ENCODE measurements at places on chromosomes 16 and 17. TPM values are rescaled to one million over a fixed set of nuclear protein-coding genes. Genes with fewer than 3 reads are reported as not detected.

DNA sequence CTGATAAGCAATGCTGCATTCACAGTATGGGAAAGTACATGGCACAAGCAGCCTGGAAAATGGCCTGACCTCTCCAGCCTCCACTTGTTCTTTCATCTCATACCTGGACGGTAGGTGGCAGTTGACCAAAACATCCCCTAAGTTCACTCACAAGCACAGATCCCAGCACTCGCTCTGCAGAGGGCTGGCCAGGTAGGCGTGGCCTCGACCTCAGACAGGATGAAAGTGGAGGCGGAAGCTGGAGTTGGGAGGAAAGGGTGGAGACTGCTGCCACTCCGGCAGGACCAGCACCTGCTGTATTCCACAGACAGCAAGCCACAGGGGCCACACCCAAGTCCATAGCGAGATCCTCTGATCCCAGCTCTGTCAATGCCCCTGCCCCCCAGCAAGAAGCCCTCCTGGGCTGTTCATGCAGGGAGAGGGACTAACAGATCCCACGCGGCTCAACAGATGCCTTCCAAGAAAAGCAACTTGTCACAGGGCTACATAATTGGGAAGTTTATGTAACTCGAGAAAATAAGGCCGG is 31.3 kb downstream of the ZCCHC14 start:
- DNase-seq = peak; percentile 94

Gene PLCG2
- total RNA-seq = 7.0 TPM

- DNase-seq = no peak
Measured at GRCh38 chr16:50260206-50261159, 5.9 kb upstream of the ADCY7 start.

DNA sequence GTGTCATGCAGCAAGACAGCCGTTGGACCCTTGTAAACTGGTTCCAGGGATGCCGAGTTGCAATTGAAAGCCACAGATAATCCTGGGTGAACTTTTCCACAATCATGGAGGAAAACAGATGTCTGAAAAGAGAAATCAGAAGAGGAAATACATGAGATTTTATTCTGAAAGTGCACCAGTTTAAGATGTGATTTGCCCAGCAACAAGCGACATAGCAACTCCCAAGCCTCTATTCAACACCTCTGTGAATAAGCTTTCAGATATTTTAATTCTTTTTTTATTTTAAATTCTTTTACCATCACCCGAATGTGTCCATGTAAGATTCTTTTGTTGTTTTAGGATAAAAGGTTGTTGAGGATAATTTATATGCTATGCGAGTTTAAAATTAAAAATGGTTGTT is 46.0 kb downstream of the PKD1L3 start:
- DNase-seq = no peak

Gene CPNE2
- 14.0 TPM for total RNA-seq

Gene BRICD5
- 15.2 TPM for total RNA-seq

DNA sequence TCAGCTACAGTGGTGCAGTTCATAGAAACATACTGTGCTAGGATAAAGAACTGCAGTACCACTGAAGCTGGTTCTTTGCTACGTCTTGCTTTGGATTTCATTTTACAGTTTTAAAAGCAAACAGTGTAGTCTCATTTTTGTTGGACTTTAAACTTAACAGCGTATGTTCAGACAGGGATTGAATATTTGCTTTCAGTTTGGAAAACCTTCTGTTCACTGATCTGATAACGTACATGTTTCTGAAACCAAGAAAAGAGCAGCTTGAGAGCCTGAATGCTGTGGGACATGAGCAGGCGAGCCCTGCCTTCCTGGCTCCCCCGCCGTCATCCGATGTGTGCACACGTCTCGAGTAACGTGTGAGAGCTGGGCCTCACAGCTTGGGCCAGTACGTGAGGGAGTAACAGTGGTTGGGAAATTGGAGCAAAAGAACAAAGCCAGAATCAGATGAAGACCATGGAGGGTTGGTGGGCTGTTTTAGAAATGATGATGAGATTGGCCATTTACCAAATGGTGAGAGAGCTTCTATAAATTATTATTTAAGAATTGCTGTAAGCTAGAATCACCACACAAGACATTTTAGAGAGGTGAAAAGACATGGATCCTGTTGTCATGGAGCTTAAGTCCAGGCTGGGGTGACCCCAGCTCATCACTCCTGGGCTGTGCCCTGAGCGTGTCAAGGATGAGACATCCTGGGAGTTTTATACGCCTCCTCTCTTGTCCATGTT is 20.8 kb upstream of the CLEC18C start:
- DNase-seq = no peak

Gene MYCBPAP
- 6.6 TPM for total RNA-seq

Gene ATP1B2
- 35.9 TPM for total RNA-seq

GRCh38 chr17:17494870-17495535 is 1.2 kb downstream of the RASD1 start:
- peak; percentile 69 for DNase-seq

GRCh38 chr17:49976163-49976827 is 7.3 kb downstream of the DLX4 start:
- DNase-seq = no peak

- DNase-seq = no peak
Measured at GRCh38 chr17:50047488-50048126, 8.3 kb upstream of the ITGA3 start.

Gene TNFRSF17
- total RNA-seq = 0.18 TPM

DNA sequence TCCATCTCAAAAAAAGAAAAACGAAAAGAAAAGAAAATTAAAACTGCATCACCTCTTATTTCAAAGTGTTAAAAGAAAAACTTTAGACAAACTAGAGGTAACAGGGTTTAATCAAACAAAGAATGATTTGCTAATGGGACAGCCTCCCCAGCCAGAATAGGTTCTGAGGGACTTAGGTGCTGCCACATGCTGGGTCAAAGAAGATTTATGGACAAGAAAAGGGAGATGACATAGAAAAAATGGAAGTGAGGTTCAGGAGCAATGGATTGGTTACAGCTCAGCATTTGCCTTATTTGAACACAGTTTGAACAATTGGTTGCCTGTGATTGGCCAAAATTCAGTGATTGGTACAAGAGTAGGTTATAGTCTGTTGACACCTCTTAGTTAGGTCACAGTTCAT is 21.1 kb downstream of the TMC5 start:
- DNase-seq = no peak

Gene SLC52A1
- 0.78 TPM for total RNA-seq

DNA sequence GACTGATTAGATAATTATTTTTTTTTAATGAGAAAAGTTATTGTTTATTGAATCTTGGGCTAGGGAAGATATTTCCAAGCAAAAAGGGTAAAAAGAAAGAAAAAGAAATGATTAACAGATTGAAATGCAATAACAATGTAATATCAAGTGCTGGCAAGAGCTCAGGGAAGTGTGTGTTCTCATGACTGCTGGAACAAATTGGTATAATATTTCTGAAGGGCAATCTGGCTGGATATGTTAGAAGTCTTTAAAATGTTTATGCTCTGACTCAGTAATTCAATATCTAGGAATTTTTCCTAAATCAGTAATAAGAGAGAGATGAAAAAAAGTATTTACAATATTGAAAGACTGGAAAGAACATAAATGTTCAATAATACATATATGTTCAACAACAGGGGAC is 7.6 kb upstream of the ZNF624 start:
- DNase-seq = no peak

- no peak for DNase-seq
Measured at GRCh38 chr16:89721546-89722391, 432 bp downstream of the ZNF276 start.

DNA sequence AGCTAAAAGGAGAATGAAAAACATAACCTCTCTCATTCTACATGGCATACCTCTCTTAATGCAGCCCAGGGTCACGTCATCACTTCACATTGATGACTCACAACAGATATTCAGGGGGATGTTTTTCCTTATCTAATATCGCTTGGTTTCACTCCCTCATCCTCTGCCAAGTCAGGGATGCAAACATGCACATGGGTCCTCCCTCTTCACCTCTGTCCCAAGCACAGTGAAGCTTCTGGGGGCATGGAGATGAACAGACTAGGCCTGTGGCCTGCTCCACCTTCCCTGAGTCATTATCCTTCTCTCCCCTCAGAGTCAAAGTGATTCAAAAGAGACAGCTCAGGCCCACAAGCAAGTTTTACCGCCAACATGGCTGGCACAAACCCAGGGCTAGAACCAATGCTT is 2.3 kb upstream of the MT2A start:
- DNase-seq = no peak

GRCh38 chr16:13957197-13958078 is 37.5 kb downstream of the ERCC4 start:
- no peak for DNase-seq

- DNase-seq = peak; percentile 85
Measured at GRCh38 chr16:630815-631405, at the start of gene WFIKKN1. Gene WFIKKN1 (plus strand): TSS chr16:630985. CDS start chr16:631254, 269 bp downstream.

Gene NAGS
- total RNA-seq = 6.1 TPM

DNA sequence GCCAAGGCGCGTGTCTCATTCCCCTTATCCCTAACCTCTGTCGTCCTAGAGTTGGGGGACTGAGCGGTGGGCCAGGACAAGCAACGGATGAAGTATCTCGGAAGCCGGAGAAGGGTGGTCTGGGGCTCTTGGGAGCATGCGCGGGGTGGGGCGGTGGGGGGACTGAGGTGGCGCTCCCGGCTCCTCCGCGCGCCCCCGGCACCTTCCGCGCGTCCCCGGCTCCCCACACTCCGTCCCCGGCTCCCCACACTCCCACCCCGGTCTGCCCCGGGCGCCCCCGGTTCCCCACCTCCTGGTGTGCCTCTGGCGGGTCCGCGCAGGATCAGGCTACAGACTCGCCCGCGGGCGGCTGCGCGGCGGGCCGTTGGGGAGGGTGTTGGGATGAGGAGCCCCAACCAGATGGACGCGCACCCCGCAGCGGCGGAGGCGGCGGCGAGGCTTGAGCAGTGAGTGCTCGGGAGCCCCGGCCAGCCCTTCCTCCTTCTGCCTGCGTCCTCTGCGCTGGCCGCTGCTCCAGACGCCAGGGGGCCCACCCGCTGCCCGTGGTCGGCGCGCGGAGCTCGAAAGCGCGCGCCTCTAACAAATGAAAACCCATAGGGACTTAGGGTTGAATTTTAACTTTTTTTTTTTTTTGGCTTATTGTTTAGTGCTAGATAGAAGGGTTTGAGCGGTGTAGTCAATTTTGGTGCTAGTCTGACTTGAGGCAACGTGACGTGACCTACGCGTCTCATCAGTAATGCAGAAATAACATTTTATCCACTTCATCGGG is 5.6 kb upstream of the CRYM start:
- peak; percentile 79 for DNase-seq

DNA sequence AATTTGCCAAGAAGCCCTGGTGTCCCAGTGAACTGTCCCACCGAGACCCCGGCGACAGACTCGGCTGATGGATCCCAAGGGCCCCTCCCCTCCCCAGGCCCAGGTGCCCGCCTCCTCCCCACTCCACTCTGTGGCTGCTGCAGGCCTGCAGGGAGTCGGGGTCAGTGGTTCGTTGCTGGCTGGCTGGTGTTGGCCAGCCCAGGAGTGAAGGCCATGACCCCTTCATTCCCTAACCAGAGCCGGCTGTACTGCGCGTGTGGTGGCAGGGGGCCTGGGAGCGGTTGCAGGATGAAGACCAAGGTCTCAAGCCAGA is 9.2 kb upstream of the TBX2 start:
- DNase-seq = no peak

DNA sequence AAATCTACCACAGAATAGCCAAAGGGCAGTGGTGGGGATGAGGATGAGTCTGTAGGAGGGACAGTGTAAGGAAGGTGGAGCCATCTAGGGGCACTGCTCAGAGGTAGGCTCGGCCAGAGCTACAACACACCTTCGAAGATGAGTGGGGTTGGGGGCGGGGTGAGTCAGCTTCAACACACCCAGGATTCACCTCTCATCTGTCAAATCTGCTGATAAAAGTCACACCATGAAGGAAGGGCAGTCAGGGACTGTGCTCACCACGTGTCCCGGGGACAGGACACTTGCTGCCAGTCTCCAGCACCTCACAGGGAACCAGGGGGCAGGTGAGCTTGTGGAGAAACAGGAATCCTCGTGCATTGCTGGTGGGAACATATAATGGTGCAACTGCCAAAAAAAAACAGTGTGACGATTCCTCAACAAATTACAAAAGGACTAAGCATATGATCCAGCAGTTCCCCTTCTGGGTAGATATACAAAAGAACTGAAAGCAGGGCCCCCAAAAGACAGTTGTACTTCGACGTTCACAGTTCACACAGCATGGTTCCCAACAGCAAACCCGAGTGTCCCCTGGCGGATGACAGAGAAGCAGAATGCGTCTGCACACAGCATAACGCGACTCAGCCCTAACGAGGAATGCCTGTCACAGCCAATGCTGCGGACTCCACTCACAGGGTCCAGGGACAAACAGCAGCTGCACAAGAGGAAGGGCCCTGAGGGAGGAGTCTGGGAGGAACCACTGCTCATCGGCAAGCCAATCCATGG is 133.1 kb downstream of the ANKRD11 start:
- no peak for DNase-seq

- no peak for DNase-seq
Measured at GRCh38 chr17:82348866-82349265, 10.2 kb upstream of the TEX19 start.

GRCh38 chr16:75477680-75478473 is 13.4 kb upstream of the TMEM170A start:
- DNase-seq = no peak

GRCh38 chr16:67250045-67250327 is 1.2 kb downstream of the SLC9A5 start:
- DNase-seq = no peak

- DNase-seq = no peak
Measured at GRCh38 chr17:80421381-80422090, 6.6 kb downstream of the ENDOV start.

DNA sequence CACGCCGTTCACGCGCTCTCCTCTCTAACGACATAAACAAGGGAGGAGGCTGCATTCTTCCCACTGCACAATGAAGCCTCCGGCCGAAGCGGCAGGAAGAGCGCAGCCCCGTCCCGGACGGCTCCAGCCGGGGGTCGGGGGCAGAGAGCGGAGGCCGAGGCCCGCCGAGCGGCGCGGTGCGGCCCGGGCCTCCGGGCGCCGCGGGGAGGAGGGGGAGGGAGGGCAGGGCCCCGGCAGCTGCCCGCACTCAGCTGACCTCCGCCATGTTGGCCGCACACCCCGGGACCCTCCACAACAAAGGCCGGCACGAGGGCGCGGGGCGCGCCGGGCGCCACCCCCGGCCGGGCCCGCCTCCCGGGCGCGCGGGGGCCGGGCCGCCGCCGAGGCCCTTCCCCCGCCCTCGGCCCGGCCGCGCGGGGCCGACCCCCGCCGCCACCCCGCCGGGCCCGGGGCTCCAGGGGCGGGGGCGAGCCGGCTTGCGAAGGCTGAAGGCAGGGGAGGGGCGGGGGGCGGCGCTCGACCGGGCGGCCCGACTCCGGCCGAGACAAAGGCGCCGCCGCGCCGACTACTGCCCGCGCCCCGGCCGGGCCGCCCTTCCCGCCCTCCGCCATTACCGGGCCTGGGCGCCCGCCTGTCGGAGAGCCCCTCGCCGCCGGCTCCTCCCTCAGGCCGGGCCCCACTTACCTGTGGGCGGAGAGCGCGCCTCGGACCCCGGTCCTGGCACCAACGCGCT is 527 bp downstream of the SIAH1 start:
- DNase-seq = peak; percentile 64

GRCh38 chr17:21528031-21528695 is 152.0 kb downstream of the KCNJ12 start:
- no peak for DNase-seq

Gene KIF19
- 0.60 TPM for total RNA-seq

GRCh38 chr16:85310868-85311585 is 198.8 kb upstream of the CIBAR2 start:
- DNase-seq = no peak

- no peak for DNase-seq
Measured at GRCh38 chr17:38355251-38355650, 3.6 kb downstream of the SOCS7 start.
